ENCODE measurements at places on chromosomes 4 and X.

DNA sequence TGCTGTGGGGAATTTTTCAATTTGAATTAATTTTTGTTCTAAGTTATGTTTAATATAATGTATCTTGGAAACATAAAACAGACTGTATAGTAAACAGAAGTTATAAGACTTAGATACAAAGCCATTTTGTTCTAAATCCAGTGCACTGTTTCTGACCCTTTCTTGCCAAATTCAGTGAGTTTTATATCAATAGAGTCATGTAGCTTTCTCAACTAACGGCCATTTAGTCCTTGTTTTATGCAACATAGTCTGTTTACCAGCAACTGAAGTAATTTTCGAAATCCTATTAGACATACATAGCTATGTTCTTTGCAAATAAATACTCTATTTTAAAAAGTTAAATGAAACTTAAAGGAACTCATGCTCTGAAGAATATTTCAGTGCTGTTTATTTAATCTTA lies 242.8 kb downstream of the ADGRL3 start:
- no peak for DNase-seq

DNA sequence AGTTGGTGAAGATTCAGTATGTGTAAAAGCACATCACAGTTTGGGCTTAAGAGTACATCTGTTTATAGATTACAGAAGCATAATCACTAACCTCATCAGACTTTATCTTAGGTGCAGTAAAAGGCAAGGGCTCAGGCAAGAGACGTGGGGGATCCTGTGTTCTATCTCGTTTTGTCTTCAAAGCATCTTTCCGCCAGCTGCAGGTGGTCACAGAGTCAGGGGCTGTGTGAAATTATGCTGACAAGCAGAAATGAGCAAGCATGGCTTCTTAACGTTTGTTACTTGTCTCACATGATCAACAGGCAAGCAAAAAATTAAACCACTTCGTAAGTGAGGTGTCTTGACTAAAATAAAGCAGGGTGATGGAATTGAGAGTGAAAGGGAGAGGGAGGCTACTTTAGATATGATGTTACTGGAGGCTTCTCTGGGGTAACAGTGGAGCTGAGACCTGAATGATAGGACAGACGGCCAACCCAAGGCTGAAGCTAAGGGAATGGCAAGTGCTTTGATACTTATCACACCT lies 1.4 kb upstream of the TEC start:
- no peak for DNase-seq

DNA sequence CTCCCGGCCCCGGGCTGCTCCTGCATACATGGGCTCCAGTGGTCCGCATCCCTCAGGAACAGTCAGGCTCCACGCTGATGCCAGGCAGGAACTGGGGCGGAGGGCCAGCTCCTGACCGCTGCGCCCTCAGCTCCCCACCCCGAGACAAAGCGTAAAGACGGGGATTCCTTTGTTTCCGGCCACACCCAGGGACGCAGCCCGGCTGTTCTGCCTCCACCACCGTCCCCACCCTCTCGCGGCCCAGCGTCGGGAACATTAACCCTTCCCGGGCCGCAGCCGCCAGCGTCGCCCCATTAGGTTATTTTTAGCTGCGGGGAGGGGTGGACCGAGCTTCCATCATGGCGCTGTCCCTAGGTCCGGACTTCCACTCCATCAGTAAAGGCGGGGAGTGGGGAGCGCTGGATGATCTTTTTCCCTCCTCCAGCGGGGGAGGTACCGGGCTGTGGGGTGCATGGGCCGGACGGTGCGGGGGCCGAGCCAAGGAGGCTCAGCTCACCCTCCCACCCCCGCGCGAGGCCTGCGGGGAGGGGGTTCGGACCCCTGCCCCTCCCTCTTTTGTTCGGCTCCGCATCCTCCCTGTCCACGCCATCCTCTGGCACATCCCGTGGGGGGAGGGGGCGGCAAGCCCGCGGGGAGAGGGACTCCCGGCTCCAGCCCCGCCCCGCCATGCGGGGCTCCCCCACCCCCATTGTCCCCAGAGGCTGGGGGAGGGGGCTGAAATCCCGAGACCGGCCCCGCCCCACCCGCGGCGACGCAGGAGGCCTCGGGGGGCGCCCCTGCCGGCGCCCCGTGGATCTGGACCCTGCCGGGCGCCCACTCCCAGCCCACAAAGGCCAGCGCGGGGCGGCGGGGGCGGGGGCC lies 5.3 kb downstream of the CRMP1 start:
- no peak for DNase-seq

DNA sequence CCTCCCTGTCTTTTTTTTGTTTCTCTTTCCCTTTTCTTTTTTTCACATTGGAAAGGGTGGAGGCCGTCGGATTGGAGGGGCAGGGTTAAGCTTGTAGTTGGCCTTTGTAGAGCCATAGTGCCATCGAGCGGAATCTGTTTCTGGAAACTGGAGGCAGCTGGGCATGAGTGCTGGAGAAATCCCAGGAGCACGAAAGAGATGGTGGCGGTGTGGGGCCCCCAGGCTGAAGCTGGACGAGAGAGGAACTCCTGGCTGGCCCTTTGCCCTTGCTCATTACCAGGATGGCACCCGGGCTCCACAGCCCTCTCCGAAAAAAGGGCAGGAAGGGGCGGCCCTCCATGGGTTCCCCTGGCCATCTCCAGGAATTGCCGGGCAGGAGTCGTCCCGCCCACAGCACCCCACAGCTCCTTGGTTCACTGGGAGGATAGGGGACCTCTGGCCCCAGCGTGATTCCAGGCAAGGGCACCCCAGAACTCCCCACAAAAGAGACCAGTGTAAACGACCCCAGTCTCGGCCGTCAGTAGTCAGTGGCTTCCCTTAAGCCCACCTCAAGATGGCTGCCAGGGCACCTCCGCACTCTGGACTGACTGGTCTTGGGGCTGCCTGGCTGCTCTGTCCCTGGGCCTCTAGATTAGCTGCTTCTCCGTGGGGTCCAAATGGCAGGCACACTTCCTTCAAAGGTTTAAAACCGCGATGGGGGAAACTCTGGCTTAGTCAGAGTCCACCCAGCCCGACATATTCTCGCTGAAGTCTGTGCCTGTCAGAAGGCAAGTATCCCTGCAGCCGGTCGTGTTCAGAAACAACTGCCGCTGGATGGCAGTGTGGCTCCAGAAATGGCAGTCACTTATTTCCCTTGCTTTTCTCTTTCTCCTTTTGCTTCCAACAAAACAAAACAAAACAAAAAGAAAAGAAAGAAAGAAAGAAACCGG lies 74.1 kb downstream of the NBDY start:
- no peak for DNase-seq

GRCh38 chrX:9902656-9903055 lies 64.5 kb upstream of the CLDN34 start:
- DNase-seq: no peak

GRCh38 chr4:93731456-93731855 lies 97.1 kb upstream of the ATOH1 start:
- DNase-seq: no peak

DNA sequence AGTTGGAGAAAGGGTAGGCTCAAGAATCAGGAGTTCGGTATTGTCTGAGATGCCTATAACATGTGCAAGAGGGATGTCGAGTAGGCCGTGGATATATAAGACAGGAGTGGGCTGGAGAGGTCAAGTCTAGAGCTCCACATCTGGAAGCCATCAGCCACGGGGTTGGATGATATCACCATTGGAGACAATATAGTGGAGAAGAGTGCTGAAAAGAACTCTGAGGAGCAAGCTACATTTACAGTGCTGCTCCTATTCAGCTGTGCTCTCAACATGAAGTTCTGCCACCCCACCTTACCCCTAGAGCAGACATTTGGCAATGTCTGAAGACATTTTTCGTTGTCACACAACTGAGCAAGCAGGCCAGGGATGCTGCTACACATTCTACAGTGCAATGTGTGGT lies 20.9 kb upstream of the PLAC1 start:
- no peak for DNase-seq

- DNase-seq: no peak
These were observed 31.6 kb downstream of the RAPGEF2 start for GRCh38 chr4:159134429-159134828.
